Left renal cortex interstitium (tissue), 4 donors: ENCODE measurements at places on chromosomes 4 and X. TPM values are rescaled to one million over a fixed set of nuclear protein-coding genes. Genes with fewer than 3 reads are reported as not detected.

GRCh38 chr4:68654946-68655721, 15.3 kb downstream of the UGT2B15 start:
- DNase-seq, result no peak

DNA sequence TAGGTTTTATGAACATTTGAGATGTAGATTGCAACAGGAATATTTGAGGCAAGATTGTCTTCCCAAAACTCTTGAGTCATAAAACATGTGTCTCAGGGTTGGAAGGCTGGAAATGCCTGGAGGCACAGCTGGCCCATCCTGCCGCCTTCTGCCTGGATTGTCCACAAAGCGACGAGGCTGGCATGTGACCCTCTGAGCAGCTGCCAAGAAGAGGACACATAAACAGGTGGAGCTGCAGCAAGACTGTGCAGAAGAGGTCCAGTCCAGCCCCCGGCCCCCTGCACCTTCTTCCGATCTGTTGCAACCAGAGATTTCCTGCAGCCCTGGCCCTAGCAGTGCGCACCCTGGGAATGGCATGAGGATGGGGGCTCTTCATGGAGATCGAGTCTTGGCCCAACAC, 101.9 kb upstream of the BCOR start:
- DNase-seq, result no peak

The RHOXF1 gene
- polyA plus RNA-seq, result 0.76 TPM

The ETDB gene
- polyA plus RNA-seq, result not detected

- no peak for DNase-seq
These were observed 26.2 kb downstream of the FGFR3 start for GRCh38 chr4:1819284-1819683.
